ENCODE measurements at places on chromosomes 11 and 22.

- no peak for DNase-seq
Measured at GRCh38 chr11:29527391-29527936, 489.4 kb downstream of the KCNA4 start.

- no peak for DNase-seq
Measured at GRCh38 chr22:39308614-39309363, 10.6 kb downstream of the RPL3 start.

- DNase-seq = no peak
Measured at GRCh38 chr11:125275905-125276618, 111.5 kb downstream of the PKNOX2 start.

GRCh38 chr11:111456086-111456858, 55.9 kb downstream of the BTG4 start:
- DNase-seq = no peak

DNA sequence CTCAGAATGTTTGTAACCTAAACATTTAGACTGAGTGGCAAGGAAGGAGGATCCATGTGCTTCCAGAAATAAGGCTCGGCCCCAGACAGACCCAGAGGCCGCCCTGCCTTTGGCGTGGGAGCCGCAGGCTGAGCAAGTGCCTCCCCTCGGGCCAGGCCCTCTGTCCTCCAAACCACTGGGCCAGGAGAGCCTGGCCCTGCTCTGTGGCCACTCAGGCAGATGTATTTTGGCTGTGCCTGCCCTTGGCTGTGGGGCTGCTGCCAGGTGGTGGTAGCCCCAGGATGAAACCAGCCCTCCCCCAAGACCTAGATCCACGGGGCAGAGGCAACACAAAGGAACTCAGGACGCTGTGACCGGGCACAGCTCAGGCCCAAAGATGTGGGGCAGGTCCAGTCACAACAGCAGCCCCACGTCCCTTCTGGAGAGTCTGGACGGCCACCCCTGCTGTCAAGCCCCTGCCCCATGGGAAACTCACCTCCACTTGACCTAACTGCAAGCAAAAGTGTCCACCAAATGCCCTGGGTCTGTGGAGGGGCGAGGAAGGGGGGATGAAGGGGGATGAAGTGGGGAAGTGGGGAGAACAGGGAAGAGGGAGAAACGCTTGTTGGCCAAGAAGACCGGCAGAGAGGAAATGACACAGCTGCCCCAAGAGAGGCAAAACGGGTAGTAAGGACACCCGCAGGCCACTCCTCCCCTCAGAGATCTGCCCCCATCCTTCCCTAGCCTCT, 24.0 kb downstream of the PISD start:
- peak; percentile 15 for DNase-seq

DNA sequence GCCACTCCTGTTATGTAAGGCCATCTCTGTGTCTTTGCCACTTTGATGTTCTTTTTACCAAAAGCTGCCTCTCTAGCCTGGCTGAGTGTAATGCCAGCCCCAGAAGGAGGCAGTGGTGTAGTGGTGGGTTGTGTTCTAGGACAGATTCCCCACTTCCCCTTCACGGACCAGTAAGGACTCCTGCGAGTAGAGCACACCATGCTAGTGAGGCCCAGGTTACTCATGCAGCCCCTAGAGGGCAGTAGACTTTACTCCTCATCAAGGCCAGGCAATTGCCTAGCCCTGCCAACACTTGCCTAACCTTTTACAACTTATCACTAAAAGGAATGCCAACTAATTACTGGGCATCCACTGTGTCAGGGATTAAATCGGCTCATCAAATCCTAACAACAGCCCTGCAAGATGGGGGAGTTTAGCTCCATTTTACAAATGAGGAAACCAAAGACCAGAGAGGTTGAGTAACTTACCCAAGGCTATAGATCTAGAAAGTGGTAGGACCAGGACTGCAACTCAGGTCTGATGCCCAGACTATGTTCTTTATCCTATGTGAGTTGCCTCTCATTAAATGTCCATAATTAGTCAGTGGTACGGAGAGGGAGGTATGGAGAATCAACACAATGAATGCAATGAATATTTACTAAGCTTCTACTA, 75.3 kb downstream of the APIP start:
- DNase-seq = peak; percentile 18

- no peak for DNase-seq
Measured at GRCh38 chr11:96317571-96317970, 25.4 kb downstream of the MAML2 start.

DNA sequence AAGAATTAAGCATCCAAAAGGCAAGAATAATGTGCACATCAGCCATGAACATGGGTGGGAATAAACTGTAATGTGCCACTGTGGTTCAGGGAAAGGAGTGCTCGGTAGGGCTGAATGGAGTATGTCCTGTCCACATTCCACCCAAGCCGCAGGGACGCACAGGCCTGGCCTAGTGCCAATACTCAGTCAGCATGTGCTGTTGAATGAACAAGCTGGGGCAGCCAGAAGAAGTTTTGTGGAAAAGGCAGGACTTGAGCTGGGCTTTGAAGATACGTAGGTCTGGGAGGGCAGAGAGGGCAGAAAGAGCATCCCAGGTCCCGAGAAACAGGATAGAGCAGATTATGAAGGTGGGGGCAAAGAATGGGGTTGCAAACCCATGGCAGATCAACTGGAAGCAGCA, 60.0 kb upstream of the PLET1 start:
- DNase-seq = no peak

Measured in stimulated activated CD4-positive, alpha-beta T cell treated with anti-CD3 and anti-CD28 coated beads, Interleukin-2, amount 100 ng/mL, for 24 hours (primary cell).